Right ventricle myocardium superior (tissue), 1 donor: ENCODE measurements at places on chromosomes 6 and 20.
A peak's percentile ranks its signal among the peaks of the same experiment; 100 is the strongest.

GRCh38 chr6:108598305-108598863 is 37.7 kb downstream of the FOXO3 start:
- DNase-seq, result no peak

DNA sequence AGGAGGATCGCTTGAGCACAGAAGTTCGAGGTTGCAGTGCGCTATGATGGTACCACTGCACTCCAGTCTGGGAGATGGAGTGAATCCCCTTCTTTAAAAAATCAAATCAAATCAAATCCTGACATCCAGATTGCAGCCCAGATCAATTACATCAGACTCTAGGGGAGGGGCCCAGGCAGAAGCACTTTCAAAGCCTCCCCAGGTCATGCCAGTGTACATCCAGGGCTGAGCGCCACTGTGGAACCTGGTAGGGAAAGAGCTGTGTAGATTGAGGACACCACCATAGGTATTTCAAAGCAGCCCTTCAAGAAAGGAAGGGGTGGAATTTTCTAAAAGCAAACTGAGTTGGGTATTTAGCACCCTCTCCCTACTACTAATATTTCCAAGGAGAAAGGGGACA is 89.5 kb downstream of the PRND start:
- DNase-seq, result no peak

DNA sequence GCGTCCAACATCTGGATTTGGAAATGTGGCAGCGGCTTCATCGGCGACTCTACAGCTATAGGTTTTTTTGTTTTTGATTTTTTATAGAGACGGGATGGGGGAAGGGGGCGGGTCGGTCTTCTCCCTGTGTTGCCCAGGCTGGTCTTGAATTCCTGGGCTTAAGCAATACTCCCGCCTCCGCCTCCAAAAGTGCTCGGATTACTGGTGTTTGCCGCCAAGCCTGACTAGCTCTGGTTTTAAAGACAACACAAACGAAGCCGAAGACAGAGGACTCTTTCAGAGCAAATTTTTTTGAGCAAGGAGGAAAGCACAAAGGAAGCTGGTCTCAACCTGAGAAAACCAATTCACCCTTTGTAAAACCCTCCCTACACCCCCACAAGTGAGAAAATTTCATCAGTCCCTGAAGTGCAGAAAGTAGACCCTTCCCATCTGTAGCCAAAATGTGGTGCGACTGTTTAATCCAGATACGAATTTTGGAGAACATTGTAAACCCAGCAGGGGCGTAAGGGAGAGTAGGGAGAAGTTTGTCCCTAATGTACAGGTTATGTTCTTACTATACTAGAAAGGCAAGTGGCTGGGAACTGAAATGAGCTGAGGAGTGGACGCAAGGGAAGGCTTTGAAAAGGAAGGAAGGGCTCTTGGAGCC is 185.9 kb downstream of the TRIM27 start:
- no peak for DNase-seq

DNA sequence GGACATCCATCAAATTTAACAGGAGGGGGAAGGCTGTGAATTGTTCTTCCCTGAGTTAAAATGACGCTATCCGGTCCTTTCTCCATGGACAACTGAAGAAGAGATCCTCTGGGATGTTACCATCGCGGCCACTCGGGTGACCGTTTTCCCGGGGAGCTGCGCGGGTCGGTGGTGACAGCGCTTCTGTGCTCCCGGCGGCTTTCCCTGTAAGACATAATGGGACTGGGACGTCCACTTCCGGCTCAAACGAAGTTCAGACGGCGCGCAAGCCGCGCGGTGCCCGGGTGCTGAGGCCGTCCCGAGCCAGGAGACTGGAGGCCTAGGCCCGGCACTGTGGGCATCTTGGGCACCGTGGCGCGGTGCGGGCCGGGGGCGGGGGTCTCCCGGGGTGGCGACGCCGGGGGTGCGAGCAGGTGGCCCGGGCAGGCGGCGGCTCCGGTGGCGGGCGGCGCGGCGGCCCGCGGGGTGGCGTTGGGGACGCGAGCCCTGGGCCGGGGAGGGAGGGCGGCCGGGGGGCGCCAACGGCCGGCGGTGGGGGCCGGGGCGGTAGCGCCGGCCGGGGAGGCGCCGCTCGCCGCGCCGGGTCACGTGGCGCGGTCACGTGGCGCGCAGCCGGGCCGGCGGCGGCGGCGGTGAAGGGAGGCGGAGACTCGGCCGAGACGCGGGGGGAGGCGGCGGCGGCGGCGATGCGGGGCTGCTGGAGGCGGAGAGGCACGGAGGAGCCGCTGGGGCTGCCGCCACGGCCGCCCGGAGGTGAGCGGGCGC is 63.6 kb downstream of the GTF2H5 start:
- peak; percentile 84 for DNase-seq

DNA sequence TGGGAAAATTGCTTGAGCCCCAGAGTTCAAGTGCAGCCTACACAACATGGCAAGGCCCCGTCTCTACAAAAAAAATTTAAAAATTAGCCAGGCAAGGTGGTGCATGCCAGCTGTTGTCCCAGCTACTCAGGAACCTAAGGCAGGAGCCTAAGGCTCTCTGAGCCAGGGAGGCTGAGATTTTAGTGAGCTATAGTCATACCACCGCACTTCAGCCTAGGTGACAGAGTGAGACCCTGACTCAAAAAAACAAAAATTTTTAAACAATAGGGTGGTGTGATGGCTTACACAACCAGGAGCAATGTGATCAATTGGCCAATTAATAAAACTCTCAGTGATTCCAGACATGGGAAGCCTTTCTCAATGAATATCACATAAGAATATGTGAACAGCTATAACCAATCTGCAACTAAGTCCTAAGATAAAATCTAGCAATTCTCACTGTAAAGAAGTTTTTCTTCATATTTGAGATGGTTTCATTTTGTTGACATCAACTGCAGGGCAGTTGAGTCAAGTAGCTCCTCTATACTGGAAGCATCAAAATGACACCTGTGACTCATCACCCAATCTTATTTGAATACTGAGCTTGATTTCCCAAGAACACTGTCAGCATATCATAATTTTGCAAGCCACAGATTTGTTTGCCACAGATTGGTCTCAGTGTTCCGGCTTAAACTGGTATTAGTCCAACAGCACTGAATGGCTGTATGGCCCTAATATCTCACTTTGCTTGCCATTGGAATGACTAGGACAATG is 169.0 kb upstream of the GJE1 start:
- DNase-seq, result no peak

DNA sequence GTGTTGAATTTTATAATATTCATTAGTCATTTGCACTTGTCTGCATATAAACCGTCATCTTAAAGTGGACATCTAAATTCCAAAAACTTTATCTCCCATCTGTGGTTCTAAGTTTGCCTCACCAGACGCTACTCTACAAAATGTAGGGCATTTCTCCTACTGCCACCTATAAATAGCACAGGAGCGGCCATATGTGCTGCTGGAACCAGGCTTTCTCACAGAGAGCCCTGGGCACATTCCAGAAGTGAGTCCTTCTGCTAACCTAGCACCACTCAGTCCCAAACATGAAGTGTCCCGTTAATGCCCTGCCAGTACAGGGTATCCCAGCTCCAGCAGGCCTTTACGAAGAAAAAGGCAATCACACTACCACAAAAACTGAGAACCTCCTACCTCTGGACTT is 153.7 kb downstream of the TMEM242 start:
- no peak for DNase-seq

GRCh38 chr20:54137115-54137514 is 36.7 kb downstream of the CYP24A1 start:
- no peak for DNase-seq

GRCh38 chr20:38337561-38338140 is 8.6 kb upstream of the LBP start:
- no peak for DNase-seq

GRCh38 chr20:64219202-64219601 is 36.3 kb upstream of the PCMTD2 start:
- DNase-seq, result no peak

DNA sequence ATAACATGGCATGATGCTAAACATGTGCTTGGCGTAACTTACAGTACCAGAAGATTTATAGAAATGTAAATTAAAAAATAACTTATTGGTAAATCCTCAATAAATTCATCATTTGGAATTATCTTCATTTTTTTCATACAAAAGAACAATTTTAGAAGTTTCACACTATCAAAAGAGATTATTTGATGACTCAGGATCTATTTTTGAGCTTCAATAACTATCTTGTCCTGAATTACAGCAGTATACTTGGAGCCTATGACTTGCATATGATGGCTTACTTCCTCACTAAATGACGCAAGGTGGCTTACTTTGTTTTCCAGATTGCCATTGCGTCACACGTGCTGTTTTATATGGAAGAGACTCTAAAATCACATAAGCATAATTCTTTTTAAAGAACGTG is 49.2 kb downstream of the KHDRBS2 start:
- DNase-seq, result no peak

DNA sequence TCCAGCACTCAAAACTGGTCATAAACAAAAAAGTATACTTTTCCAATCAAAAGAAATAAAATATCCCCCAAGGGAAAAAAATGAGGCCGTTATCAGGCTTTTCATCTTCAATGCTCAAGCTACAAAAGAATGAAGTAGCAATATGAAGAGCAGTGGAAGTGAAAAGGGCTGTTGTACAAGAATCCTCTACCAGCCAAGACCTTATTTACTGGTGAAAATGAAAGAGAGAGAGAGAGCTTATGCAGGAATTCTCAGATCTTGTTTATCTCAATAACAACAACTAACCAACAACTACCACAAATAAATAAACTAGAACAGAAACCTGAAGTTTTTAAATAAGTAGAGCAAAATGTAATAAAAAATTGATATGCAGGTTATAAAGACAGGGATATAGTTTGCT is 400.6 kb downstream of the HDGFL1 start:
- no peak for DNase-seq

- DNase-seq, result no peak
Measured at GRCh38 chr20:53804920-53805894, 211.6 kb upstream of the ZNF217 start.

GRCh38 chr6:143271024-143271423 is 179.5 kb downstream of the ADAT2 start:
- no peak for DNase-seq

DNA sequence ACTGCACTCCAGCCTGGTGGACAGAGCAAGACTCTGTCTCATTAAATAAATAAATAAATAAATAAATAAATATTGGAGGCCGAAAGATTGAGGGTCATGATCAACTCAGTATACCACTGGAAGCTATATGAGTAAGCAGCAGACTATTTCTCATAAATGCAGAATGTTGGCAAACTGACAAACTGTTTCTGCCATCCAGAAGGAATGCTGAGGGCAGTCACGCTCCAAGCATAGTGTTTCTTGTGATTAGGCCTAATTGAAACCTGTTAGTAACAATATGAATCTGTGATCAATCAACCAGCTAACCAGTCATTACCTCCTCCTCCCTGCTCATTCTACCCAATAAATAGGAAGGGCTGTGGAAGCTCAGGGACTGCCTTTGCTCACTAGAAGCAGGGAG is 15.2 kb upstream of the KCNK15 start:
- no peak for DNase-seq

- DNase-seq, result no peak
Measured at GRCh38 chr6:99467509-99468106, 42.5 kb upstream of the PNISR start.
